ENCODE measurements at places on chromosomes 6 and 20. TPM values are rescaled to one million over a fixed set of nuclear protein-coding genes. Genes with fewer than 3 reads are reported as not detected.

Gene LST1
- total RNA-seq = not detected

- H3K36me3 ChIP-seq = no peaks in the 10 kb centered on the region
- H3K27me3 ChIP-seq = no peaks in the 10 kb centered on the region
- H3K4me3 ChIP-seq = no peak overlapping the region
- peaks cover 8% of the 10 kb centered on the region for H3K4me1 ChIP-seq
- DNase-seq = no peak
These were observed 48.3 kb upstream of the TRAF3IP2 start for GRCh38 chr6:111653979-111654378.

GRCh38 chr6:36616893-36617521 is 22.8 kb downstream of the SRSF3 start:
- H3K4me3 ChIP-seq = no peak overlapping the region
- H3K27ac ChIP-seq = peak overlapping the region; percentile 30
- H3K36me3 ChIP-seq = peaks cover 37% of the 10 kb centered on the region
- H3K27me3 ChIP-seq = no peaks in the 10 kb centered on the region
- DNase-seq = peak; percentile 84

Gene EFCAB8
- total RNA-seq = 1.1 TPM

GRCh38 chr6:13300643-13301590 is 27.4 kb downstream of the TBC1D7 start:
- H3K27ac ChIP-seq = no peak overlapping the region
- no peaks in the 10 kb centered on the region for H3K27me3 ChIP-seq
- no peaks in the 10 kb centered on the region for H3K36me3 ChIP-seq
- H3K4me1 ChIP-seq = no peaks in the 10 kb centered on the region
- no peak overlapping the region for H3K4me3 ChIP-seq

Gene PRR18
- total RNA-seq = not detected

GRCh38 chr6:135566311-135567068 is 69.0 kb upstream of the AHI1 start:
- no peak for DNase-seq
- H3K4me1 ChIP-seq = no peaks in the 10 kb centered on the region
- H3K36me3 ChIP-seq = no peaks in the 10 kb centered on the region
- H3K4me3 ChIP-seq = no peak overlapping the region
- no peak overlapping the region for H3K27ac ChIP-seq

DNA sequence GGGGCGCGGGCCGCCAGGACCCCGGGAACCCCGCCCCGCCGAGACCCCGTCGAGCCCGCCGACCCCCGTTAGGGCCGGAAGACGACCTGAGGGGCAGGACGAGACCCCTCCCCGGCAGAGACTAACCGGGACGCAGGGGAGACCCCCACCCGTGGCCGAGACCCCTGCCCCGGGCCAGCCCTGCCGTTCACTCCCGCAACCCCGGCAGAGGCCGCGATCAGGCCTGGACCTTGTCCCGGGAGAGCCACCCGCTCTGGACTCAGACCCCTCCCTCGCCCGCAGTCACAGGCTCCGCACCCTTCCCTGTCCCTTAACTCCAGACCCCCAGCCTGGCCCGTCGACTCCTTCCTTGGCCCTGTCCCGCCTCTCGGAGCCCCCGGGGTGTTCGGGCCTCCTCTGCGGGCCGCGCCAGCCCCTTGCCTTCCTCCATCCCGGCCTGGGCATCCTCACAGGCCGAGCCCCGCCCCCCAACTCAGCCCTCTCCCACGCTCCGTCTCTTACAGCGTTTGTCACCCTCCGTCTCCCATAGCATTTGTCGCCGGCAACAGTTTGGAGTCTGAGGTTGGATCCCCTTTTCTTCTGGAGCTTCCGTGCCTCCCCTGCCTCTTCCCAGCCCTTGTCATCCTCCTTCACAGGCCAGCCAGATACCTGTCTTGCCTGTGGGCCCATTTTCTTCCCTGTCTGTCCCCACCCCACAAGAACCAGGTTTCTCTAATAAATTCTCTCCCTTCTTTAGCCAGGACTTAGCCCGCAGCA is 569 bp downstream of the TCEA2 start:
- H3K27me3 ChIP-seq = no peaks in the 10 kb centered on the region
- peak overlapping the region; percentile 72 for H3K4me3 ChIP-seq
- H3K36me3 ChIP-seq = peaks cover 50% of the 10 kb centered on the region
- peak; percentile 56 for DNase-seq
- peaks cover 50% of the 10 kb centered on the region for H3K4me1 ChIP-seq

DNA sequence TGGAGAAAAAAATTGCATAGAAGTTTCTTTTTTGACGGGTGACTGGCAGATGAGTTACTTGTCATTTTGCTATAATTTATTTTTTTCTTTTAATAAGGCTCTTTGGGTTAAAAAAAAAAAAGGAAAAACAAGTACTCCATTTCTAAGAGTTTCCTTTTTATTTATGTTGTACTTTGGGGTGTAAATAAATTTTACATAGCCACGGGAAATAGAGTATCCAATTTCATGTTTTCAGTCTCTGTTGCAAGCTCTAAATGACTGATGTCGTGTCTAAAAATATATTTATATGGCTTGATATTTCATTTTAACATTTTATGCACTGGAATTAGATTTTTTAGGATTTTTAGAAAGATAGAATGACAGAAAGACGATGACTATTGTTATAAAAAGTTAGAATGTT is 3.4 kb downstream of the EYA4 start:
- peak overlapping the region; percentile 47 for H3K27ac ChIP-seq
- H3K27me3 ChIP-seq = no peaks in the 10 kb centered on the region
- H3K36me3 ChIP-seq = peaks cover 41% of the 10 kb centered on the region
- no peak for DNase-seq
- H3K4me1 ChIP-seq = peaks cover 22% of the 10 kb centered on the region

GRCh38 chr6:125863023-125863422 is 72.3 kb downstream of the NCOA7 start:
- no peaks in the 10 kb centered on the region for H3K36me3 ChIP-seq
- no peak overlapping the region for H3K4me3 ChIP-seq
- H3K27ac ChIP-seq = no peak overlapping the region
- DNase-seq = no peak

GRCh38 chr6:165701564-165702354 is 38.7 kb upstream of the PDE10A start:
- H3K36me3 ChIP-seq = no peaks in the 10 kb centered on the region
- peak overlapping the region; percentile 19 for H3K27ac ChIP-seq
- peaks cover 34% of the 10 kb centered on the region for H3K4me1 ChIP-seq

Gene KIF25
- not detected for total RNA-seq

Gene CTNNBL1
- total RNA-seq = 113 TPM

Gene NOTCH4
- total RNA-seq = 4.7 TPM

- H3K27ac ChIP-seq = peak overlapping the region; percentile 28
- no peak for DNase-seq
- H3K4me1 ChIP-seq = peaks cover 11% of the 10 kb centered on the region
- no peak overlapping the region for H3K4me3 ChIP-seq
- no peaks in the 10 kb centered on the region for H3K36me3 ChIP-seq
These were observed 20.8 kb downstream of the CRISP2 start for GRCh38 chr6:49692534-49692933.

DNA sequence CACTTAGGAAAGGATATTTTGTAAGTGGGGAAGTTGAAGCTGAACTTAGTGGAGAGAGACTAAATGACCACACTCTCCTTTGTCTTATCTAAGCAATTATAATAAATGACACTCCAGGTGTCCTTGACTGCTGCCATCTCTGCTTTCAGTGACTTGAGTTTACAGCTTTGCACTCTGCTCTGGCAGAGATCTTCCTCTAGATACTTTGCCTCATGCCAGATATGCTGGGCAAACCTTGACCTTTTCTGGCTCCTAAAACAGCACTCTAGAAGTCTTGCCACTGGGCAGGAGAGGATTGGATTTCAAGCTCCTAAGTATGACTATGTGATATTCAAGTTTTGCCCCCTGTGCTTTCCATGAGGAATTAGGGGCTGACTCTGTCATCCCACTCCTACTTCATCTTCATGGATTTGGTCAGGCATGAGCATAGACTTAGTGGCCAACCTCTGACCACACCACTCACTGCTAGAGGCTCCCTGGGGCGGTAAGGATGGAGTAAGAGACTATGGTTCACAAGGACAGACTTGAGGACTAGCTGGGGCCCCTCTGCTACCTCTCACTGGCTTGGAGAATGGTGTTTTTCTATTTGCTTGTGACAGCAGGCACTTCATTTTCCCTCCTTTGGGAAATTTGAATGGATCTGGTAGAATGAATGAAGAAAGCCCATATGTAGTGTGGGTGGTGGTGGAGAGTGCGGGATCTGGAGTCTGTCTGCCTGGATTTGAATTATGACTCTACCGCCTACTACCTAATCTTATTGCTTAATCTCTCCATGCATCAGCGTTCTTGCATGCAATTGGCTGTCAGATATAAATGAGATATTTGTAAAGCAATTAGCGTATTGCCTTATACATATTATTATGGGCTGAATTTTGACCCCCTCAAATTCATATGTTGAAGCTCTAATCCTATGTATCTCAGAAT is 191.4 kb downstream of the REV3L start:
- H3K4me1 ChIP-seq = no peaks in the 10 kb centered on the region
- no peak for DNase-seq
- H3K4me3 ChIP-seq = no peak overlapping the region
- H3K36me3 ChIP-seq = peaks cover 19% of the 10 kb centered on the region
- H3K27ac ChIP-seq = no peak overlapping the region
- no peaks in the 10 kb centered on the region for H3K27me3 ChIP-seq

Gene HLA-DMB
- total RNA-seq = 32.4 TPM

Gene NRM
- 30.2 TPM for total RNA-seq

DNA sequence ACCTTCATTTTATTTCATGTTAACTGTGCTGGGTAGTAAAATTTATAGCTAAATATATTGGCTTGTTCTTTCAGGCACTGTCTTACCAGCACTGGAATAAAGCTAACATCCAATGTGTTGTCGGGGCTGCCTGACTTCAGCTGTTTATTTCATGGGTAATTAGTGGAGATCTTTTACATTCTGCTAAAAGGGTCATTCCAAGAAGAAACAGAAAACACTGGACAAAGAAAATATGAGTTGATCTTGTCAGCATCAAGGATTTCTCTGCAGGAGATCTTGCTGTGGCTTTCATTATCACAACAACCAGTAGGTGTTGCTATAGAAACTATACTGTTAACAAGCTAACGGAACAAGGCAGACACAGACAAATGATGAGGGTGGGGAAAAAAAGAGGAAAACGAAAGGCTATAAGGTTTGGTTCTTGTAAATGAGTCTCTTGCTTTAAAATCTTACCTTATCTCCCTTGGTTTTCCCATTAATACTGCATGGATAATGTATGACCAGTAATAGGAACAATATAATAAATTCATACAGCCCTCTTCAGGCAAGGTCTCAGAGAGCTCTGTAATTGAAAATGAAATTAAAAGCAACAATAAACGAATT is 206.8 kb downstream of the SIM1 start:
- peaks cover 24% of the 10 kb centered on the region for H3K4me1 ChIP-seq
- H3K27ac ChIP-seq = peak overlapping the region; percentile 48
- DNase-seq = no peak
- H3K4me3 ChIP-seq = no peak overlapping the region
- H3K36me3 ChIP-seq = no peaks in the 10 kb centered on the region

Gene PRSS16
- total RNA-seq = 31.3 TPM

DNA sequence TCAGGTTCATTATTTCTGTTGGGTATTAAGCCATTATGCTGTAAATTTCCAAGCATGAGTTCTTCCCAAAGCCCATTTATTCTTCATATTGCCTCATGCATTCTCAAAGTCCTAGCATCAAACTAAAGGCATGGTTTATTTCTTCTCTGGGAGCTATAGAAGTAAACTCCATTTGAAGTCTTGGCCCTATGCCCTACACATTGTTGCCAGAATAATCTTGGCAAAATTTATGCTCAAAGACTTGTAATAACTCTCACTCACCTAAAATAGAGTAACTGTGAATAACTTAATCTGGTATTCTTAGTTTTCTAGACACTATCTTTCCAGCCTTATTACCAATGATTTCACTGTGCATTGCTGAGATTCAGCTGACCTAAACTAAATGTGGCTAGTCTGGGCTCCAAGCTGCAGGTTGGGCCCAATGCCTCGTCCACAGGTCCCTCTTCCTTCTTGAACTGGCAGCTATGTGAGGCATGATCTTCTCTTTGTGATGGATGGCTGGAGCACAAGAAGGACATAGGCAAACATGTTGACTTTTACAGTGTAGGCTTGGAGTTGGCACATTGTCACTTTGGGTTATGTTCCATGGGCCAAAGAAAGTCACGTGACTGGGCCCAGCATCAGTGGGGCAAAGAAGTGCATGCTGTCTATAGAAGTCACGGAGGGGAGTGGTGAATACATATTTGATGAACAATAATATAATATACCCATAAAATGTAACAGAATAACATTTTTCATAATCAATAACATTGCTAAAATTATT is 39.1 kb upstream of the ANKEF1 start:
- H3K4me3 ChIP-seq = no peak overlapping the region
- no peak overlapping the region for H3K27ac ChIP-seq
- no peak for DNase-seq
- no peaks in the 10 kb centered on the region for H3K4me1 ChIP-seq
- H3K27me3 ChIP-seq = no peaks in the 10 kb centered on the region

DNA sequence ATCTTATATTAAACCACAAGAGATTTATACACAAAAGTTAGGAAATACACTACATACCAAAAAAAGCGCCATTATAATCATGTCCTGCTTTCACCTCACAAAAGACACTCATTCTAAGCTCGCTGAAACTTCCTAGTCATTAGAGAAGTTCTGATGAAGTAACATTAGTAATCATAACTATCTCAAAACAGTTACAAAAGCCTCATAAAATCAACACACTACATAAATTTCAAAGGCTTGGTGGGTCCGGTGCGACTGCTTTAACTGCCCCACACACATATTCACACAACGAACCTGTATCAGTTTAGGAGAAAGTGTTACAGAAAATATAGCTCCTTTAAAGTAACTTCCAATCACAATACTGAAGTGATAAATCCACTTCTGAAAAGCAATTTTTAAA is 1.9 kb downstream of the PHIP start:
- H3K4me3 ChIP-seq = peak overlapping the region; percentile 92
- no peaks in the 10 kb centered on the region for H3K4me1 ChIP-seq
- no peaks in the 10 kb centered on the region for H3K27me3 ChIP-seq
- peaks cover 55% of the 10 kb centered on the region for H3K36me3 ChIP-seq

- H3K27ac ChIP-seq = no peak overlapping the region
- no peak for DNase-seq
- no peaks in the 10 kb centered on the region for H3K36me3 ChIP-seq
- H3K4me1 ChIP-seq = no peaks in the 10 kb centered on the region
These were observed 315.1 kb downstream of the UBE3D start for GRCh38 chr6:82750556-82750955.

GRCh38 chr6:40521496-40521895 is 65.7 kb downstream of the LRFN2 start:
- H3K4me1 ChIP-seq = no peaks in the 10 kb centered on the region
- DNase-seq = no peak
- peaks cover 94% of the 10 kb centered on the region for H3K27me3 ChIP-seq
- H3K36me3 ChIP-seq = no peaks in the 10 kb centered on the region

Gene EBF4
- total RNA-seq = 6.6 TPM

Gene TFAP2D
- not detected for total RNA-seq

Gene ZBP1
- total RNA-seq = 2.9 TPM

- H3K27me3 ChIP-seq = no peaks in the 10 kb centered on the region
- DNase-seq = no peak
- H3K27ac ChIP-seq = no peak overlapping the region
- H3K4me1 ChIP-seq = peaks cover 35% of the 10 kb centered on the region
- H3K4me3 ChIP-seq = peak overlapping the region; percentile 53
These were observed 56.1 kb downstream of the MEP1A start for GRCh38 chr6:46849361-46849690.

- no peak overlapping the region for H3K27ac ChIP-seq
- H3K27me3 ChIP-seq = peaks cover 27% of the 10 kb centered on the region
- peaks cover 8% of the 10 kb centered on the region for H3K36me3 ChIP-seq
- H3K4me1 ChIP-seq = peaks cover 22% of the 10 kb centered on the region
- DNase-seq = peak; percentile 70
These were observed 15.5 kb downstream of the COL9A3 start for GRCh38 chr20:62832212-62832922.

All from Calu3 (cell line).